ENCODE measurements at places on chromosomes 1 and 21. TPM values are rescaled to one million over a fixed set of nuclear protein-coding genes. Genes with fewer than 3 reads are reported as not detected.

The CLK2 gene
- 27.6 TPM for total RNA-seq

The TMEM240 gene
- 1.1 TPM for total RNA-seq

The HTR1D gene
- total RNA-seq, result not detected

The IL20 gene
- 1.4 TPM for total RNA-seq

The CEP104 gene
- total RNA-seq, result 40.4 TPM

The CHIA gene
- not detected for total RNA-seq

The CD1E gene
- 8.9 TPM for total RNA-seq

The FCN3 gene
- total RNA-seq, result 2.3 TPM

The CLCN6 gene
- 9.8 TPM for total RNA-seq

The FCRLA gene
- total RNA-seq, result 1.0 TPM

The PLA2G2A gene
- total RNA-seq, result 69.0 TPM

The ACBD3 gene
- 42.7 TPM for total RNA-seq

DNA sequence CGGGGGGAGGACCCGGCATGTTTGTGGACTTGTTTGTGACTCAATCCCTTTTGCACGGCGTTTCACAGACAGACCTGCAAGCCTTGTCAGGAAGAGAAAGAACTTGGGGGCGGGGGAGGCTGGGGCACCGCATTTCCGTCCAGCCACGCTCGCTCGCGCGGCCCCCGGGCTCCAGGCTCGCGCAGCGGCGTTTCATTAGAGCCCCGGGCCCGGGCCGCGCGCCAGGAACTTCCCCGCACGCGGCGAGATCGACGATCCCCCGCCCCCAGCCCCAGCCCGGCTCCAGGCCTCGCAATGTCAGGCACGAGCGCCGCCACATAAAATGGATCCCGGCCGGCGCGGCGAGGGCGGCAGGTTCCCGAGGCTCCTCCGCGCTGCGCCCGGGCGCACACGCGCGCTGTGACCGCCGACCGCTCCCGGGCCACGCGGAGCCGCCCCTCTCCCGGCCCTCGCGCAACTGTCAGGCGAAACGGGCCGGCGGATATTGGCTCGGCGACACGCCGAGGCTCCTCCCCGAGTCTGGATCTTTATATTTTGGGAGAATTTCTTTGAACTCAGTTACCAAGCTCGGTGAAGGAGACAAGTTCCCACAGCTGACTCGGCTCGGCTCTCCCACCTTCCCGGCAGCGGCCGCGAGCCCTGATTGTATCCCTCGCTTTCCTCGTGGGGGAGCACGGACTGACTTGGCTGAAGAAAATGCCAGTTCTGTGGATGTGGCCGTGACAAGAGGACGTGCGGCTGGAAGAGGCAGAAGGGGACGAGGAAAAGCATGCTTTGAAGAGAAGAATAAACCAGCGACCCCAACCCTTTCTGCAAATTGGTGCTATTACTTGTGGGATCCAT is at the start of gene KIF26B:
Gene KIF26B (plus strand): TSS at position 557 of the 843 bp plus-strand sequence. CDS start 440 bp downstream, outside the sequence.
- DNase-seq, result no peak

GRCh38 chr1:55088413-55088812 is 49.1 kb downstream of the PCSK9 start:
- no peak for DNase-seq

- DNase-seq, result no peak
Measured at GRCh38 chr1:175130649-175131045, 61.9 kb downstream of the KIAA0040 start.

DNA sequence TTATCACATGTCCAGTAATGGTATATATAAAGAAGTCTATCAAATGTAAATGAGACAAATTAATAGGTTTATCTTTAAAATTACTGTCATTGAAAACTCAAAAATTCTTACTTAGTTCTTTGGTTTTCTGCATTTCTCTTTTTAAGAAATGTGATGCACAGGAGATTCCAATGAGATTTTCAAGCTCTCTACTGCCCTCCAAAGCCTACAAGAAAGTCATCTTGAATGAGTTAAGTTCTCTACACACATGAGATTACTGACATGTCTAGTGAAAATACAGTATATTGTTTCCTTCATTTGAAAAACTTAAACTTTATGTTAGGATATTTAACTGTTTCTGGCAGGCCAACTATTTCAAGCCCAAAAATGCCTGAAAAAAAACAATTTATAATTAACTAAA is 68.8 kb downstream of the ITGB3BP start:
- DNase-seq, result no peak

DNA sequence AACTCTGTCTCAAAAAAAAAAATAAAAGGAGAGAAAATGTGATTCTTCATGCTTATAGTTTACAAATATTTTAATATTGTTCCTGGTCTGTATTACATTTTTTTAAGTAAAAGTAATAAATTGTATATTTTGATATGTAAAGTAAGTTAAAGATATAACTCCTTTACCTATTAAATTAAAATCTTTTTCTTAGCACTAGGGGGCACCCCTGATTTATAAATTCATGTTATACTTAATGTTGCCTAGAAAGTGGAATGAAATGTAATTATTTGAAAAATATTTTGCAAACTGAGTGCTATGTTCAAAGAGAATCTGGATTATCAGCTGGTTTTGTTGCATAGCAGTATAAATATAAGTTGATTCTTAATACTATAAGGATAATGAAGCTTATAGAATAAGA is 49.2 kb downstream of the RALGPS2 start:
- no peak for DNase-seq

DNA sequence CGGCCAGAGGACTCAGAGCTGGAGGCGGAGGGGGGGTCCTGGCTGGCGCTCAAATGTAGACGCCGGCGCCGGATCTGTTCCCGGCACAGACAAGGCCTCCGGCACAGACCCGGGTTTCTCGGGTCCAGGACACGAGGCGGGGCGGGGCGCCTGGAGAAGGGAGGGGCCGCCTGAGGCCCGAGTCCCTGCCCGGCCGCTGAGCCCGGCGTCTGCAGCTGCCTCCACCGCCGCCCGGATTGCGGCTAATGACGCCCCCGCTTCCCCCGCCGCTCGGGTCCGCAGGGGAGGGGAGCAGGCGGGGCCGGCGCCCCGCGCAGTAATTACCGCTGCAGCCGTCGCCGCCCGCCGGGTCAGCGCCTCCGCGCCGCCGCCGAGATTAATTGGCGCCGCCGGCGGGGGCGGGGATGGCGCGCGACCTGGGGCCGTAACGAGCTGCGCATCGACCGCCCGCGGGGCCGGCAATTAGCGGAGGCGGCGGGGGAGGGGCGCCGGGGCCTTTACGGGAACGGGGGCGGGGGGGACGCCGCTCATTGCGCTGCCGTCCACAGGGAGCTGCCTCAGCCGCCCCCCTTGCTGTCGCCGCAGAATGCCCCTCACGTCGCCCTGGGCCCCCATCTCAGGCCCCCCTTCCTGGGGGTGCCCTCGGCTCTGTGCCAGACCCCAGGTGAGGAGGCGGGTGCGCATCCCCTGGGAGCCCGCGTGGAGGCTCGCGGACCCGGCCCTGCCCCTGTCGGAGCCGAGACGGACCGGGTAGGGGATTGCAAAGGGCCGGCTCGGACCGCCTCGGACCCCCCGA is 17.3 kb downstream of the NOC2L start:
- no peak for DNase-seq

DNA sequence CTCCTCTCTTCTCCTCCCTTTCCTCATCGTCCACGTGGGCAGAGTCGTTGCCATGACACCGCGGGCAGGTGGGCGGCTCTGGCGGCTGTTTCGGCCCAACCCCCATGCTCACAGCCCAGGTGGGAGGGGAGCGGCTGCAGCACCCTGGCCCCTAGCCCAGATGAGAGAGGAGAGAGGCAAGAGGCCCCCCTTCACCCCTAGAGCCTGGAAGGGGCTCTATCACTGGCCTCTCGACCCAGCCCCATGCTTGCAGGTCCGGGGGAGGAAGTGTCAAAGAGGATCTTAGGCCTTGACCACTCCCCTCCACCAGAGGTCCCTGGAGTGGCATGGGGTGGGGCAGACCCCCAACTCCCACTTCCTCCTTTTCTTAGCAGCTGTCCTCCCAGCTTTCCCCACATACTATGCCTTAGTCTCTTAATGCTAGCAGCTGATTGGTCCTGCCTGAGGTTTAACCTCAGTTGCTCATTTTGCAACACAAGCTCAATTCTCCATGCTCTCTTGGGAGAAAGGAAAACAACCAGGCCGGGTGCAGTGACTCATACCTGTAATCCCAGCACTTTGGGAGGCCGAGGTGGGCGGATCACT is 10.4 kb downstream of the DLGAP3 start:
- DNase-seq, result no peak

GRCh38 chr1:159872891-159873290 is 10.4 kb upstream of the VSIG8 start:
- DNase-seq, result no peak

DNA sequence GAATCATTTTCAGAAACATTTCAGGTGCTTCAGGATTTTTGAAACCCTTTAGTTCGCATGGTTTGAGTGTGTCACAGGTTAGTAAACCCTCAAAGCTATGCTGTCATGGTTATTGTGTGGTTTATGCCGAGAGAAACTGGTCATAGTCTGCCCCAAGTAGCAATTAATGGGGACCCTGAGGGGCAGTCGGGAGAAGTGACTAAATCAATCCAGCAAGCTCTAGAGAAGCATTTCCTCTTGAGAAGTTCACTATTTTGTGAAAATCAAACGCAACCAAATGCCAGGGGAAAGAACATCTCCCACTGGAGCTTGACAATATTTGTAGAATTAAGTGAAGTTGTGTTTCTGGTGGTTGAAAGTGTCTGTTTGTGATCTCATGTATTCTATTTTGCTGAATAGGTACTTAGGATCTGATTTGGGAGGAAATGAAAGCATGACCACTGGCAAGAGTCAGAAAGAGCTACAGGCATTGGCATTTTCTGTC is 63.0 kb upstream of the BACH1 start:
- DNase-seq, result no peak

DNA sequence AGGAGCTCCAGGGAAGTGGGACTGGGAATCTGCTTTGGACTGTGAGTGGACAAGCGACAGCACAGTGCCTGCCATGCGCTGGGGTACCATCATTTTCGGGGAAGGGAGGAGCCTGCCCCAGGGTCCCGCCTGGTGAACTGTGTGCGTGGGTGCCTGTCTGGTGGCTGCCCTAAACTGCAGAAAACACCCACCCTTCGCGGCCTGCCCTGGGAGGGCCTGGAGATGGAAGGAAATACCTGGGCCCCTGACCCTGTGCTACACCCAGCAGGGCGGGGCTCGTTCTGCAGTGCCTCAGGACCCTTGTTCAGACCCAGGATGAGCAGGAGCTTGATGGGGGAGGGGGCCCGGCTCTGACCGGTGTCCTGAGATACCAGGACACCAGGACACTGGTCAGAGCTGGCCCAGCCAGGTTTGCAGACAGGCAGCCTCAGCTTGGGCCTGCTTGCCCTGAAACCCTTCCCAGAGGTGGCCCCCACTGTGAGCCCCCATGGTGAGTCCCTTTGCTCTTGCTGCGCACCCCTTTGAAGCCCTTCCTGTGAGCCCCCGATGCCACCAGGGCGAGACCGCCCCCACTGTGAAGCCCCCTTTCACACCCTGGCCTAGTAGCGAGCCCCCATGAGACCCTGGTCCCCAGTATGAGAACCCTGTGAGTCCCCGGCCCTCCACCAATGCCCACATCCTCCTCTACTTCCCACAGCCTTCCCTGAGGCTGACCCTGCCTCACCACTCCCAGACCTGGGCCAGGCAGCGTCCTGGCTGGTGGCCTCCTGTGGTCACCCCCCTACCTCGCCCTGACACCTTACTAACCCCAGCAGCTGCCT is 2.6 kb downstream of the GJC2 start:
- no peak for DNase-seq

- no peak for DNase-seq
Measured at GRCh38 chr1:204398197-204399125, 13.2 kb downstream of the PPP1R15B start.

DNA sequence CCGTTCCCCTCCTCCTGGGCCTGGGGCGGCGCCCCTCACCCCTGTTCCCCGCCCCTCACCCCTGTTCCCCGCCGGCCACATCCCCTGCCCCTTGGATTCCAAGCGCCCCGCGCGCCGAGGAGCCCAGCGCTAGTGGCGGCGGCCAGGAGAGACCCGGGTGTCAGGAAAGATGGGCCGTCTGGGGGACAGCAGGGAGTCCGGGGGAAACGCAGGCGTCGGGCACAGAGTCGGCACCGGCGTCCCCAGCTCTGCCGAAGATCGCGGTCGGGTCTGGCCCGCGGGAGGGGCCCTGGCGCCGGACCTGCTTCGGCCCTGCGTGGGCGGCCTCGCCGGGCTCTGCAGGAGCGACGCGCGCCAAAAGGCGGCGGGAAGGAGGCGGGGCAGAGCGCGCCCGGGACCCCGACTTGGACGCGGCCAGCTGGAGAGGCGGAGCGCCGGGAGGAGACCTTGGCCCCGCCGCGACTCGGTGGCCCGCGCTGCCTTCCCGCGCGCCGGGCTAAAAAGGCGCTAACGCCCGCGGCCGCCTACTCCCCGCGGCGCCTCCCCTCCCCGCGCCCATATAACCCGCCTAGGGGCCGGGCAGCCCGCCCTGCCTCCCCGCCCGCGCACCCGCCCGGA is at the start of gene TP73:
Gene TP73 (plus strand): TSS at position 587 of the 618 bp plus-strand sequence. CDS start 29,850 bp downstream, outside the sequence.
- peak; percentile 54 for DNase-seq

DNA sequence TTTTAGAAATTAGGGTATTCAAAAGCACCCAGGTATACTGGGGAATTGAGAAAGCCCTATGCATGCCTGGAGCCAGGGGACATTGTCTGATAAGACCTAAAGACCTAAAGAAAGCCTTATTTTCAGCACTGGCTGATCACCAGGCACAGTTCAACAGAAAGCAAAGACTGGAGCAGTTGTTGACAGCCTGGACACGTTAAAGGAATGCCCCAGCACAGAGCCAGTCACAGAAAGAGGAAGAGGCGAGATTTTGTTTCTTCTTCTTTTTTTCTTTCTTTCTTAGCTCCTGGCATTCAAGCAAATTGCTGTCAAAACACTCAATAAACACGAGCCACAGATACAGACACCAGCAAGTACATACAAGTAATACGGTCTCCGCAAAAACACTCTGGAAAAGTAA is 40.4 kb downstream of the RNF187 start:
- peak; percentile 8 for DNase-seq

DNA sequence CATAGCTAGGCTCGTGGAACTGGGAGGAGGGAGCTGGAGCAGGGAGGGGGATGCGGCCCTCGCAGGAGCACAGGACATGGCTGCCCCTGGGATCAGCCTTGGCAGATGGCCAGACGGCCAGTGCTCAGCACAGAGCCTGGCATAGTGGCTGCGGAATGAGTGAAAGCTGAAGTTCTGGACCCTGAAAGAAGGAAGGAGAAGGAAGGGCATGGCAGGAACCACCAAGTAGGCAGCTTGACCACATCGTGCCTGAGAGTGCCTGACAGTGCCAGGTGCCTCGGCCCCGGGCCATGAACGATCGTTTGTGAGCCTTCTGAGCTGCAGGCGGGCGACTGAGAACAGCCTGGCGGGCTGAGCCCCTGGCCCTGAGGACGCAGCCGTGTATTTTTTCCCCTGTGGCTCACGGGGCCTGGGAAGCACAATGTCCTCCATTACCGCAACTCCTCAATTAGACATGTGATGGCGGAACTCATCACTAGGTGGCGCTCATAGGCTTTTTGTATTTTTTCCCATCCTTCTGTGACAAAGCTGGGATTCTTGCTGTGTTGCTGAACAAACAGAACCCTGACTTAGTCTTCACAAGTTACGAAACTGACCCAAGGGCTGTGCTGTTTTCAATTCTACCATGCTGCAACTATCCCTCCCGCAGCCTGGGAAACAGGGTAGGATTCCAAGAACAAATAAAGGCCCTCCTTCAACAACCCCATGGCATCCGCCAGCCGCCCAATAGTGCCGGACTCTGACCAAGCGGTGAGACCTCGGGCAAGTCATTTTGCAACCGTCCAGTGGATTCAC is 29.9 kb upstream of the TMEM61 start:
- peak; percentile 79 for DNase-seq

GRCh38 chr1:95994643-95995042 is 726.9 kb upstream of the PTBP2 start:
- no peak for DNase-seq

GRCh38 chr1:20602851-20603450 is 14.1 kb downstream of the CDA start:
- DNase-seq, result no peak

- no peak for DNase-seq
Measured at GRCh38 chr1:54973205-54973921, 7.1 kb upstream of the TMEM61 start.
